ENCODE measurements at places on chromosomes 3 and 15. TPM values are rescaled to one million over a fixed set of nuclear protein-coding genes. Genes with fewer than 3 reads are reported as not detected.

HERC2 gene
- 34.1 TPM for total RNA-seq

DOCK3 gene
- total RNA-seq, result 0.11 TPM

NOX5 gene
- total RNA-seq, result 4.0 TPM

TM4SF1 gene
- total RNA-seq, result 60.2 TPM

MESP2 gene
- 0.27 TPM for total RNA-seq

ARNT2 gene
- 39.4 TPM for total RNA-seq

IL17RE gene
- total RNA-seq, result 0.29 TPM

NEK11 gene
- total RNA-seq, result 1.8 TPM

BUB1B gene
- total RNA-seq, result 34.6 TPM

APPL1 gene
- total RNA-seq, result 36.5 TPM

RARRES1 gene
- total RNA-seq, result 0.58 TPM

LRTM1 gene
- not detected for total RNA-seq

GOLGA6L22 gene
- not detected for total RNA-seq

DNA sequence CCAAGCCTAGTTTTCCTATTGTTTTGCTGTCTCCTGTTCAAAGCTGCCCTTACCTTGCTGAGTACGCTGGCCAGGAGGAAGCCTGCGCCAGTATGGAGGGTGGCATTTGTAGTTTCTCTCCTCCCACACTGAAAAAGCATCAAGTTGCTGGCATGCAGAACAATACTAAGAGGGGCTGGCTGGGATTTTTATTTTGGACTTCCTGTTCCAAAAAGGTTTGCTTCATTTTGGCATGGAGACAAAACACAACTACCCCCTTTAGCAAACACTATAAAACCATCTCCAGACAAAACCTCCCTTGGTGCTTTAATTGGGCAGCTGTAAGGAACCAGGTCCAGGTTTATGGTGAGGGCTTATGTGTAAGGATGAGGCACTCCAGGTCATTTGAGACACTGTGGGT is 457.6 kb downstream of the PDCD6IP start:
- no peak for DNase-seq

GRCh38 chr15:92788196-92788595 is 111.9 kb upstream of the CHD2 start:
- no peak for DNase-seq

DNA sequence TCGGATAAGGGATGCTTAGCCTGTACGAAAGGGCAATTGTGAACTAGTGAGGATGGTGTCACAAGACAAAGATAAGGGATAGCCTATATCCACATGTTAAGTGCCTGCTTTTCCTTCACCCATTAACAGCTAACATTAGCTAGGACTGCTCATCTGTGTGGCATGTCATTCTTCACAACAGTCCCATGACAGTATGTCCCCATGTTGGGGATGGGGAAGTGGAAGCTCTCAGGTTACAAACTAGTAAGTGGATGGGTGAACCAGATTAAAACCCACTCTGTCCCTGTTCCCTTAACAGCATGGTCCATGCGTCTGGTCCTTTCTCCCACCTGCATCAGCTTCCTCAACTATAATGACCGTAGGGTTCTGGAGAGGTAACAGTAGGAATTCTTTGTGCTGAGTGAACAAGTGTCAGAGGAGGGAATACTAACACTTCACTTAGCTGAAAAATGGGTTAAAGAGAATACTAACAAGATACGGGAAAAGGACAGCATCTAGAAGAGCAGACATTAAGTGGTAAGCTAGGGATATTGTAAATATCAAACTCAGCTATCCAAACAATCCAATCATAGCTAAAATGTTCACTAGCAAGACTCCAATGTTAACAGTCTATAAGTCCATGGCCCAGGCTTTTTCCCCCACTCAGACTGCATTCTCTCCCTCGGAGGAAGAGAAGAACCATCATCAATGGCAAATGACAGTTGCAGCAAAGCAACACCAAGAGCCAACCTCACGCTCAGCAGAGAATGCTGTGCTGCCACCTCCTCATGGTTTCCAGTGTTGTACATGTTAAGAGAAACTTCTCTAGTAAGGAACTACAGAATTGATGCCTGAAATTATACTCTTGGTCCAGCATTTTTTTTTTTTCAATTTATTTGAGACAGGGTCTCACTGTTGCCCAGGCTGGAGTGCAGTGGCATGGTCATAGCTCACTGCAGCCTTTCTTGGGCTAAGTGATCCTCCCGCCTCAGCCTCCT is 5.0 kb downstream of the RPLP1 start:
- peak; percentile 23 for DNase-seq

GRCh38 chr3:111859061-111859973 is at the start of gene PHLDB2:
PHLDB2 (plus strand) TSS chr3:111859265; CDS start chr3:111884078, 24,813 bp downstream.
- DNase-seq, result peak; percentile 79

GRCh38 chr3:66452303-66453011 is 48.4 kb downstream of the LRIG1 start:
- no peak for DNase-seq

- DNase-seq, result no peak
Measured at GRCh38 chr3:26614006-26614685, 8.4 kb upstream of the LRRC3B start.

DNA sequence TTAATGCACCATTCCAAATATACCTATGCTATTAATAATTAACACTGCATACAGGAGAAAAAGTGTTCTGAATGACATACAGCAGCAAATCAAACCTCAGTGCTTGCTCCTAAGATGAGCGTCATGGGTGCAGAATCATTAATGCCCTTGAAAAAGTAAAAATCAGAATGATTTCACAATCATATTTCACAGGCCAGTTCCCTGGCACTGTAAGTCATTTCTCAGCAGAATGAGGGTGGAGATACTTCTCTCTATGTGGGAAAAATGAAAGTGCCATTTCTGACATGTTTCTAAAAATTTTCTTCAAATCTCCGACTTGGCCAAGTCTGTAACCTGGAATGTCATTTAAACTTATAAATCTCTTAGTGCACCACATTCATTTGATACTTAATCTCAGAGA is 549.8 kb upstream of the AGTR1 start:
- DNase-seq, result no peak

GRCh38 chr3:71076361-71077002 is 507.0 kb downstream of the FOXP1 start:
- DNase-seq, result no peak

GRCh38 chr3:99700631-99701268 is 62.4 kb downstream of the COL8A1 start:
- no peak for DNase-seq

- DNase-seq, result no peak
Measured at GRCh38 chr3:107825556-107825955, 265.3 kb downstream of the CD47 start.

DNA sequence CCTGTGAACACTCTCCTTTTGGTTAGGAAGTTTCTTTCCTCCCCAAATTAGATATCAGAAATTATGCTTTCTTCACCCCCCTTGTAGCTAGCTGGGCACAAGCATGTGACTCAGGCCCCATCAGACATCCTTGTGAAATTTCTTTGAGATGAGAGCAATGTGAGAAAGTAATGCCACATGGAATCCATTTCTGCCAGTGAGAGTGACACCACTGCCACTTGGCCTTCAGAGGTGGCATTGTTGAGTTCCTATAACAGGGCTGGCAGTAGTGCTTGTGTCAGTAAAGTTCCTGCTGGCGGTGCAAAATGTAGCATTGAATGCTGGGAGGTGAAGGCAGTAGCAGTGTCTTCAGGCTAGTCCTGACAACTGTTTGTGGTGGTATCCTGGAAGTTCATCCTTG is 80.7 kb upstream of the ZNF280D start:
- DNase-seq, result no peak

GRCh38 chr3:101963902-101964362 is 114.6 kb downstream of the NFKBIZ start:
- DNase-seq, result no peak

GRCh38 chr3:149605902-149606301 is 51.9 kb downstream of the WWTR1 start:
- DNase-seq, result no peak

DNA sequence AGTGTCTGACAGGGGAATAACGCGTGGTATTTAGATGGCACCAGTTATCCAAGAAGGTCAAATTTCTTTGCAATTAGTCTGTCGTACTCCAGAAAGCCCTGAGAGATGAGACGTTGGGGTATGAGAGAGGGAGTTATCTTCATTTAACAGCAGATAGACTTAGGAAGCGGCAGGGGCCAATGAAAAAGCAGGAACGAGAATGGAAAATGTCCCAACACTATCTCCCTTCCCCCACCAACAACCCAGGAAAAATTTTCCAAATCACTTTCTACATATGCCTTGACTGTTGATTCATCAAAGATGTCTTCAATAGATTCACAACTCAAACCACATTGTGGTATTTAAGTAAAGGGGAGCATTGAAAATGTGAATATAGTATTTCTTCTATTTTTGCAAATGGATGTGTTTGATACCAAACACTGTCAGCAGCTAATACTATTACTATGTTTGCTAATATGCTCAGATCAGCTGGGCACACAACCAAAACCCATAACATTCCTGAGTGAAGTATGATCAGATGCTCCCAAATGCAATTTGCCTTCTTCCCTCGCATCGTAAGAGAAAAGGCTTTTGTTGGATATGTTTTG is 13.3 kb upstream of the GREM1 start:
- no peak for DNase-seq

GRCh38 chr3:188697127-188697526 is 474.6 kb upstream of the TPRG1 start:
- DNase-seq, result no peak

DNA sequence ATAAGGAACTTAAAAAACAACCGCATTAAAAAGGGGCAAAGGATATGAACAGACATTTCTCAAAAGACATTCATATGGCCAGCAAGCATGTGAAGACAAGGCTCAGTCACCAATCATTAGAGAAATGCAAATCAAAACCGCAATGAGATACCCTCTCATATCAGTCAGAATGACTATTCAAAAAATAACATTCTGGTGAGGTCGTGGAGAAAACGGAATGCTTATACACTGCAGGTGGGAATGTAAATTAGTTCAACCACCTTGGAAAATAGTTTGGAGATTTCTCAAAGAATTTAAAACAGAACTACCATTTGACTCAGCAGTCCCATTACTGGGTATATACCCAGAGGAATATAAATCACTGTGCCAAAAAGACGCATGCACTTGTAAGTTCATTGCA is 496.6 kb upstream of the SGO1 start:
- DNase-seq, result no peak

DNA sequence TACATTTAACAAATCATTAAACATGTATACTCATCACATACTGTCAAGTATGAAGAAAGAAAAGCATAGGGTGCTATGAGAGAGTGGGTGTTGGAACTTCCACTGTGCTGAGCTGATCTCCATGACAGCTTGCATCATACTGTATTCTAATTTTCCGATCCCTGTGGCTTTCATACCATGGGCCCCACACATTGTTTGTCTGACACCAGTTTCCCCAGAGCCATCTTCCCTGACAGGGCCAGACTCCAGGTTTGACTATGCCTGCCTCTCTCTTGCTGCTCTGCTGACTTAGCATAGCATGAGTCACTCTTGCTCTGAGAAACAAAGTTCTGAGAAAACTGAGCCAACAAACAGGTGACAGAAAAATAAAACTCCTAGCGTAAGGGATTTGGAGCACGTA is 37.0 kb upstream of the CASR start:
- no peak for DNase-seq

DNA sequence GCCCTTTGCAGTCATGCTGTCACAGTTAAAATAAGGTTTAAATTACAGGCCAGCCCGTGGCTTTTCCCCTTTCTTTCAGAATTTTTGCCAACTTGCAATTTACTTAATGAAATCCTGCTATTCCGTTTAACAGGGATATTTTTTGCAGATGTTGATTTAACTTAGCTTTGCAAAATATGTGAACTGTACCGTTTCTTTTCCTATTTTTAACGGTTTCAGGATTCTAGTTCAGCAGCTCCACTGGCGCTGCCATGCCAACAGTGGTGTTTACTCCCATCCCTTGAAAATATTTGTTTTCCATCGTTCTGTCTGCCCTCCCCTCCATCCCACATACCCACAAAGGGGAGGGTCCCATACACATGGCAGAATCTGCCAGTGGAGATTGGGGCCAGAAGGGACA is 54.3 kb downstream of the SMAD6 start:
- DNase-seq, result no peak

GRCh38 chr3:54126551-54126950 is 4.2 kb downstream of the CACNA2D3 start:
- no peak for DNase-seq

GRCh38 chr3:77795013-77795412 is 755.1 kb downstream of the ROBO2 start:
- no peak for DNase-seq

DNA sequence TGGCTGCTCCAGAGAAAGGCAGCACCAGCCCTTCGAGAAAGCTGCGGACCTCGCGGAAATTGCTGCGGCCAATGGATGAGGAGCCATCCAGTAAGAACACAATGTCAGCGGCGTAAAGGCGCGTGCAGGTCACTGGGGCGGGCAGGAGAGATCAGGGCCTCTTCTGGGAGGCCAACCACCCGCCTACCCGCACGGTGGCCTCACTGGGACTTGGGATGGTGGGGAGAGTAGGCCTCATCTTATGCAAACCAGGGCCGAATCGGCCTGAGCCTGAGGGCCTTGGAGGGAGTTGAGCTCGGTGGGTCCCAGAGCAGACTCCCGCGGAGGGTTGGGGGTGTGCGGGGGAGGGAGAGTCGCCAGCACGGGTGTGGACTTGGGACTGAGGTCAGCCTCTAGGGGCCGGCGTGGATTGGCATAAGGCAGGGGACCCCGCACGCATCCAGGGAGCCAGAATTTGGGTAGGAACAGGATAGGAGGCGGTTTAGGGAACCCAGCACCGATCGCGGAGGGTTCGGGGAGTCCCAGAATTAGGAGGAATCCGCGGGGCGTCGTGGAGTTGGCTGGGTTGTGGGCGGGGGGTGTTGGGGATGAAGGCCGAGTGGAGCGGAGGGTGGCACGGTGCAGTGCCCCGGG is 596 bp downstream of the COL7A1 start:
- no peak for DNase-seq

- DNase-seq, result peak; percentile 6
Measured at GRCh38 chr3:175255698-175256097, 396.6 kb downstream of the NAALADL2 start.

DNA sequence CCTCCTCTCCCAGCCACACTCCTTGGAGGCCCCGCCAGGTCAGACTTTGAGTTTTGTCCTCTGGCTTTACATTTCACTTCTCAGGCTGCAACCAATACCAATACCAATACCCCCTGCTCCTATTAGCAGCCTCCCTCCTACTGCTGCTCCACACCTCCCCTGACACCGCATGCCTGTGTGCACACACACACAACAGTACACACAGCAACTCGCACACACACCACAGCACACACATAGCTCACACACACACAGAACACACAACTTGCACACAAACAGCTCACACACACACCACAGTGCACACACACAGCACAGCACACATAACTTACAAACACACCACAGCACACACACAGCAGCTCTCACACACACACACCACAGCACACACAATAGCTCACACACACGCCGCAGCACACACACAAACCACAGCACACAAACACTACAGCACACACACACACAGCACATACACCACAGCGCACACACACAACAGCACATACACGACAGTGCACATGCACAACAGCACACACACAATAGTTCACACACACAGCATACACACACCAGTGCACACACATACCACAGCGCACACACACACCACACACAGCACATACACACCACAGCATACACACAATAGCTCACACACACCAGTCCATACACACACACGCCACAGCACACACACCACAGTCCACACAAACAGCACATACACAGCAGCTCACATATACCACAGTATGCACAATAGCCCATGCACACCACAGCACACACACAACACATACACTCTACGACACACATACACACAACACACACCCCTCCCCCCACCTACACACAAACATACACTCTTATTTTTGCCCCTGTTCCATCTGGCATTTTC is 204.7 kb downstream of the UACA start:
- no peak for DNase-seq

GRCh38 chr15:78195735-78196201 is 38.6 kb downstream of the ACSBG1 start:
- DNase-seq, result peak; percentile 46

- DNase-seq, result peak; percentile 50
Measured at GRCh38 chr3:195226900-195227447, 44.0 kb downstream of the XXYLT1 start.

All from SK-MEL-5 (cell line).